ENCODE measurements at places on chromosomes 4 and X. TPM values are rescaled to one million over a fixed set of nuclear protein-coding genes. Genes with fewer than 3 reads are reported as not detected.

- no peaks in the 10 kb centered on the region for H3K4me1 ChIP-seq
- H3K4me3 ChIP-seq: no peak overlapping the region
- H3K27ac ChIP-seq: no peak overlapping the region
- H3K36me3 ChIP-seq: no peaks in the 10 kb centered on the region
Measured at GRCh38 chrX:84248226-84248625, 60.2 kb upstream of the RPS6KA6 start.

- H3K36me3 ChIP-seq: no peaks in the 10 kb centered on the region
- no peak for DNase-seq
- no peak overlapping the region for H3K27ac ChIP-seq
- no peaks in the 10 kb centered on the region for H3K27me3 ChIP-seq
Measured at GRCh38 chr4:124804584-124804983, 92.1 kb upstream of the ANKRD50 start.

Gene ASB12
- not detected for total RNA-seq

DNA sequence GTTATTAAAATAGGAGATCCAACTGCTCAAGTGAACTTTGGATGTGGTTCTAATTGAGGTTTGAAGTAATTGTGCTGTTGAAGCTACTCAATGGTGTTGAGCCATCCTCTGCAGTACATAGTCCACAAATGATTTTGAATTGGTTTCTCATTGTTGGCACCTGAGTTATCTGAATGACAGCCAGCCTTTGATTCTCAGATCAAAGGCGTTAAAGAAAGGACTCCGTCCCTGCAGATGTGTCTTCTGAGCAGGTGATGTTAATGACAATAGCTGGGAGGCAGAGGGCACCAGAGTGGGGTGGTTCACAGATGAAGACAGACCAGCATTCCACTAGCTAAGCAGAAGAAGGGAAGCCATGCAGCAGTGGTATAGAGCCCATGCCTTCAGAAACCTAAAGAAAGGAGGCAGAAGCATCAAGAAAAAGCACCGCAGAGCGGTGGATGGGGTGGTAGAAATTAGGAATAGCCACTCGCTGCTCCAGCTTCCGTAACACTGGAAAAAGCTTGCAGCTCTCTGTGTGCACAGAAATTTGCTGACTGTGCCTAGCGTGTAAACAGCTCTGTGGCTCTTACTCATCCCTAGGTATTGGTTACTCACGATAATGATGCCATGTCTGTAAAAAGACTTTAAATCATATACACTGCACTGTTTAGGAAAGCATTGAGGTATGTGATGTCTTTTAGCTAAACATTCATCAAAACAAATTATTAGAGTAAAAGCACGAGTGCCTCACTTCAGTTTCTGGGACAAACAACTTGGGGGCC is 79.2 kb upstream of the CLCN4 start:
- DNase-seq: no peak
- H3K27me3 ChIP-seq: no peaks in the 10 kb centered on the region
- no peaks in the 10 kb centered on the region for H3K36me3 ChIP-seq
- H3K27ac ChIP-seq: no peak overlapping the region

Gene SPARCL1
- not detected for total RNA-seq

DNA sequence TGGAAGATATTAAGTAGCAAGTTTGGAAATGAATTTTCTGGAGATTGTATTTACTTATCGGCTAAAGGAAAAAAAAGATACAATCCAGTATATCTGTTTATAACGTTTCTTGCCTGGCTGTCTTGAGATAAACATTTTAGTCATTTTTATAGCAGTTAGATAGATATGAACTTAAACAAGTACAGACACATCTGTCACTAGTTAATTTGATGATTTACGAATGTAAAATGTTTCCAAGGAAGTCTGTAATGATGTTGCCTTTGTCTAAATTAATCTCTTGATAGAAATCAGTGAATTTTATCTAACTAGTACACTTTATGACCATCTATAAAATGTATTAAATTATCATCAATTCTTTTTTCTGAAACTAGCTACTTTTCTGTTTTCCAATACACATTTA is 5.7 kb downstream of the BMPR1B start:
- no peak for DNase-seq
- peaks cover 62% of the 10 kb centered on the region for H3K27me3 ChIP-seq
- peaks cover 4% of the 10 kb centered on the region for H3K36me3 ChIP-seq
- H3K4me1 ChIP-seq: peaks cover 9% of the 10 kb centered on the region

- no peaks in the 10 kb centered on the region for H3K36me3 ChIP-seq
- no peak for DNase-seq
- H3K4me3 ChIP-seq: no peak overlapping the region
- peaks cover 9% of the 10 kb centered on the region for H3K4me1 ChIP-seq
- H3K27me3 ChIP-seq: peaks cover 51% of the 10 kb centered on the region
Measured at GRCh38 chr4:53706422-53707032, 115.2 kb upstream of the LNX1 start.

GRCh38 chr4:173535165-173535902 is 5.3 kb upstream of the HAND2 start:
- H3K4me3 ChIP-seq: no peak overlapping the region
- peaks cover 83% of the 10 kb centered on the region for H3K27me3 ChIP-seq
- H3K27ac ChIP-seq: no peak overlapping the region
- H3K4me1 ChIP-seq: peaks cover 7% of the 10 kb centered on the region

DNA sequence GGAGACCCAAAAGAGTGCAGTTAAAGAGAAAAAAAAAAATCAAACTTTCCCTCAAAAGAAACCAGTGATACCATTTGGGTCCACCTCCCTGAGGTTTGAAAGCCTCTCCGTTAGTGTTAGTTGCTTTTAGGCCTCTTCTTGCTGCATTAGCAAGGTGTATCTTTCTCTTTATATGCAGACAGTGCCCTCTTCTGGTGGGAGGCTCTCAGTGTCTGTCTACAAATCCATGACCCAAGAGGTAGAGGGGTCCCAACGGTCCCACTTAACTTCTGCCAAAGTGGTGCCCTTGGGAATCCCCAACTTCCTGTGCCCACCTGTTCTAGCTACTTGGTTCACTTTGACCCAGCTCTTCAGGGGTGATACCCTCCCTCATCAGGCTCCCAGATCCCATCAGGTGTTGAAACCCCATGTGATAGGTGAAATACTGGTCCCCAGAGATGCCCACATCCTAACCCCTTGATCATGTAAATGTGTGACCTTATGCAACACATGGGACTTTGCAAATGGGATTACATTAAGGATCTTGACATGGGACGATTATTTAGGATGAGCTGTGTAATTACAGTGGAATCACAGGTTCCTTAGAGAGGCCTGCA is 63.7 kb upstream of the CD99 start:
- H3K27me3 ChIP-seq: no peaks in the 10 kb centered on the region
- H3K4me1 ChIP-seq: peaks cover 16% of the 10 kb centered on the region
- peak overlapping the region; percentile 91 for H3K27ac ChIP-seq
- no peak overlapping the region for H3K4me3 ChIP-seq

DNA sequence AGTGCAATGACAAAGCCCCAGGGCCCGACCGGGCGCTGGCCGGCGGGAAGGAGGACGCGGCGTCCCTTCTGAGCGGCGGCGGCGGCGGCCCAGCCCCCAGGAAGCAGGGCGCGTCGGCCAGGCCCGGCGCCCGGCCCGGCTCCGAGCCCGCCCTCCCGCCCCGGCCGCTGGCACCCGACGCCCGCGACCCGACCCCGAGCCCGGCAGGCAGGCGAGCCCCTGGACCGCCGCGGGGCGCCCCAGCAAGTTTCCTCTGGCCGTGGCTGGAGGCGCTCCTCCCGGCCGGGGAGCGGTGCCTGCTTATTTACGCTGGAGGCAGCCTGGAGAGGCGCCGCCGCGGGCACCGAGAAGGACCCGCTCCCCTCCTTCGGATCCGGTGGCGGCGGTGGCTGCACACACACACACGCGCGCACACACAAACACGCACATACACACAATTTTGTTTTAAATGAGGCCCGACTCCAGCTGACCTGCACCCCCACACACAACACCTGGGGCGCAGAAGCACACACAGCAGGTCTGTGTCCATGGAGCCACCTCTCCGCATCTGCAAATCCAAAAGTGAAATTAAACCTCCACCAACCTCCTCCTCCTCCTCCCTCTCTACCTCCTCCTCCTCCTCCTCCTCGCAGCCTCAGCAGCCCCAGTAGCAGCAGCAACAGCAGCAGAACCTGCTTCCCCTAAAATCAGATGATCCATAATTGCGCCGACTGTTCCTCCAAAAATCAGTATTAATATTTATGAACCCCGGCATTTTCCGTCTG is 669 bp downstream of the IRF2 start:
- H3K27ac ChIP-seq: peak overlapping the region; percentile 98
- peak; percentile 19 for DNase-seq
- peak overlapping the region; percentile 99 for H3K4me3 ChIP-seq

DNA sequence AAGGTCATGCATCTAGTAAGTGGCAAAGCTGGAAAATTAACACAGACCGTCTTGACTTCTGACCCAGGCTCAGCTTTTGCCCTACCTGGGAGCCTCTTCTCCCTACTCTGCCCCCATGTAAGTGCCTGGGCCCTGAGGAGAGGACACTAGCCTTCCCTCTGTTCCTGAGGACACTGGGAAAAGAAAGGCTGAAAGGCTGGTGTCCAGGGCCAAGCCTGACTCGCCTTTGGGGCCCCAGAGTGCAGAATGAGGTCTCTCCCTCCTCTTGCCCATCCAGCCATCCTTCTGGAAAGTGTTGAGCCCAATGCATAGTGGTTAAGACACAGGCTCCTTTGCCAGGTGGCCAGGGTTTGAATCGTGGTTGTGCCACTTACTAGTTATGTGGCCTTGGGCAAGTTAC is 91.5 kb downstream of the PJA1 start:
- no peak for DNase-seq
- no peaks in the 10 kb centered on the region for H3K4me1 ChIP-seq
- no peaks in the 10 kb centered on the region for H3K27me3 ChIP-seq
- H3K27ac ChIP-seq: no peak overlapping the region

Gene POU4F2
- total RNA-seq: not detected

- DNase-seq: no peak
- no peak overlapping the region for H3K27ac ChIP-seq
- H3K4me1 ChIP-seq: no peaks in the 10 kb centered on the region
- H3K36me3 ChIP-seq: no peaks in the 10 kb centered on the region
- H3K27me3 ChIP-seq: no peaks in the 10 kb centered on the region
Measured at GRCh38 chr4:93947286-93947685, 118.7 kb downstream of the ATOH1 start.

- DNase-seq: no peak
- no peaks in the 10 kb centered on the region for H3K36me3 ChIP-seq
- H3K27ac ChIP-seq: no peak overlapping the region
- H3K27me3 ChIP-seq: peaks cover 46% of the 10 kb centered on the region
- H3K4me3 ChIP-seq: no peak overlapping the region
Measured at GRCh38 chr4:128776794-128777216, 32.7 kb upstream of the JADE1 start.

DNA sequence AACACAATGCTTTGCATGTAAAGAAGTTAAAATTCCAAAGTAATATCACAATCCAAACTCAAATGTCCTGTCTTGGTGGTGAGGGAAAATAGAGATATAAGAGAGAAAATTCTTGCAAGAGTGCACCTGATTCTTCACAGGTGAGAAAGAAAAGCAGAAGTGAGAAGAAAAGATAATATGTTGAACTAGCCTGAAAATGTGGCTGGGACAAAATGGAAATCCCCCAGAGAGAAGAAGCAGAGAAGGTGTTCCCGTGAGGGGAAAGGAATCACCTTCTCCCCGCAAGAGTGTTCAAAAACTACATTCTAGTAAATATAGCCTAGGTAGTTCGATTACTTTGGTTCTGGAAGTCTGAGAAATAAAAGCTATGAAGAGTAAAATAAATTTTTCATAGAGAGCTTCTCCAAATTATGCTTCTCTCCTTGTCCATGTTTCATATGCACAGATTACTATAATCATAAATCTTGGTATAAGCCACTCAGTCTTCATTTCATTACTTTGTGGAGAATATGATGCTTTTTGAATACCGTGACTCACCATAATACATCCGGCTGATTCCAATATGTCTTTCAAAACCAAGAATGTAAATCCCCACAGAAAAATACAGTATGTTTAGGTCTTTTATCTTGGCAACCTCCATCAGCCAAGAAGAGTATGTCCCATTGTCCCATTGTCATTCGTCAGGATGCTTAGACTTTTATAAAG is 63.1 kb downstream of the COX18 start:
- H3K27me3 ChIP-seq: peaks cover 42% of the 10 kb centered on the region
- H3K4me3 ChIP-seq: no peak overlapping the region
- no peaks in the 10 kb centered on the region for H3K36me3 ChIP-seq
- no peak for DNase-seq
- no peak overlapping the region for H3K27ac ChIP-seq

DNA sequence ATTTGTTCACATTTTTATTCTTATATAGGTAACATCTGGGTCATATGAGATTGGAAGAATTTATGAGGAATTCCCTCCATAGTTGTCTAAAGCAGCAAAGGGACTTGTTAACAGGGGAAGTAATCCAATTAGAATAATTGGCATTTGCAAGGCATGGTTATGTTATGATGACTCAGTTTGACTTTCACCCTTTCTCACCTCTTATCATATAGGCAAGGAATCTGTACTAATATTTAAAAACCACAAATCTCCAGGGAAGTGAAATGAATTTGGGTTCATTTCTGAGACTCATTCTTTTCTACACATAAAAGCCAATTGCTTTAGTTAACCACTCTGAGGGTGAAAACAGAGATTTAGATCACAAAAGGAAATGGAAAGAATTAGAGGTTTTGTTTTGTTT is 281.5 kb upstream of the DKK2 start:
- no peak overlapping the region for H3K4me3 ChIP-seq
- no peaks in the 10 kb centered on the region for H3K4me1 ChIP-seq
- H3K27ac ChIP-seq: no peak overlapping the region
- H3K36me3 ChIP-seq: no peaks in the 10 kb centered on the region
- peaks cover 28% of the 10 kb centered on the region for H3K27me3 ChIP-seq
- no peak for DNase-seq

- peak overlapping the region; percentile 97 for H3K27ac ChIP-seq
- H3K36me3 ChIP-seq: no peaks in the 10 kb centered on the region
- H3K4me1 ChIP-seq: peaks cover 43% of the 10 kb centered on the region
- no peak for DNase-seq
Measured at GRCh38 chr4:98663226-98664006, 5.0 kb upstream of the TSPAN5 start.

DNA sequence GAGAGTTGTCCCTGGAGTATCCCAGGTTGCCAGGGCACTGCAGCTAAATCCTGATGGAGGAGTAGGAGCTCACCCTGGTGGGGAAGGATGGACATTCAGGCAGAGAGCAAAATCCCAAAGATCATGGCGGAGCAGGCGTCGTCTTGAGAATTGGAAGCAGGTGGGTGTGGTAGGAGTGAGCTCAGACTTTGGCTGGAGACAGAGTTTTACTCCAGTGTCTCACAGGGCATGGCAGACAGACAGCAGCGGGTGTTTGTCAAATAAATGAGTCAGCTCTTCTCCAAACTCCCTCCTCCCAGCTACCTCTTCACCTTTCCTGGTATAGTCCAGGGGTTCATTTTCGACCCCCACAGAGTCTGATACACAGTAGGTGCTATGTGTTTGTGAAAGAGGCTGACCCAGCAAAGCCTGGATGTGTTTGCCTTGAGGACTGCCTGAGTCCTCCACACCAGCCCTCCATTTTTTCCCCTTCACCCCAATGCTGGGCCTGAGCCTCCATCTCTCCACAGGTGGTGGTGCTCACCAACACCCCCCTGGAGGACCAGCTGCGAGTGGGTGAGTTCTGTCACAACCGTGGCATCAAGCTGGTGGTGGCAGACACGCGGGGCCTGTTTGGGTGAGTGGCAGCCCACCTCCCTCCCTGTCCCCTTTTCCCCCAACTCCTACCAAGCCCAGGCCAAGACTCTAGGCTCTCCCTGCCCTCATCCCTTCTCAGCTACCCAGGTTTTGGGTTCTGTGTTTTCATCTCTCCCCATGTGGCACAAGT is 6.9 kb downstream of the UBA1 start:
- H3K4me1 ChIP-seq: peaks cover 15% of the 10 kb centered on the region
- DNase-seq: no peak
- peak overlapping the region; percentile 73 for H3K27ac ChIP-seq

All from T-helper 17 cell (primary cell).